SK-N-SH (cell line): ENCODE measurements at places on chromosomes 6 and 20.

DNA sequence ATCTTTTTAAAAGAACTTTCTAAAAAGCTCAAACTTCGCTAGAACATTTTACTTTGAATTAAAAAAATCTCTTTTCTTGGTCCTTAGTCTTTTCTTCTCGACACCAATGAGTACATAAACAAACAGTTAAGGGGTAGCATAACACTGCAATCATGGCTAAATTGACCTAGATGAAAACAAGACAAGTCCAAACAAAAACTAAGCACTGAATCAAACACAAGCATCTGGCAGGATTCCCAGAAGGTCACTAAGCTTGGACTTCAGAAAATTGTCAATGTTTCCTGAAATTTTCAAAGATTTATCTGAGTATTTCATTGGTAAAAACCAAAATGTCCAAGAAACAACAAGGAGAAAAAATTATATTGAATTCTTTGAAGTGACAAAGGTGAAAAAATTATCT is 5.0 kb downstream of the COL21A1 start:
- DNase-seq: no peak

GRCh38 chr20:58646257-58646656 is 4.8 kb upstream of the STX16 start:
- no peak for DNase-seq

GRCh38 chr6:127486934-127487333 is 27.7 kb upstream of the KIAA0408 start:
- no peak for DNase-seq

- DNase-seq: no peak
Observed at GRCh38 chr6:85237478-85237877, 212.4 kb upstream of the NT5E start.

- no peak for DNase-seq
Observed at GRCh38 chr6:116866281-116866871, 10.7 kb upstream of the RFX6 start.

GRCh38 chr20:48741669-48742068 is 86.1 kb downstream of the PREX1 start:
- no peak for DNase-seq

DNA sequence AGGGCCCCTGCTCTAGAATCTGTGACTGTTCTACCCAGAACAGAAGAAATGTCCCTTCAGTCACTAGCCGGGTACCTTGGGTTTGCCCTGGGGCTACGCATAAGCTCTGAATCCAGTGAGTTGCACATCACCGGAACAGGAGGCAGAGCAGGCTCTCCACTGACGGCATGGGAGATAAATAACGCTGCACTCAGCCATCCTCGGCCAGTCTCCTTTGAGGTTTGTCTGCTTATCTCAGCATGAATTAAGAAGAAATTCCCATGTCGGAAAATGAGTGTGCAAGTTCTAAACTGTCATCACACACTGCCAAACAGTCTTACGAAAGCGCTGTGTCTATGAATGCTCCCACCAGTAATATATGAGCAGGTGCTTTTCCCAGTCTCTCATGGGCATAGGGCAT is 90.8 kb downstream of the FAM50B start:
- DNase-seq: no peak

DNA sequence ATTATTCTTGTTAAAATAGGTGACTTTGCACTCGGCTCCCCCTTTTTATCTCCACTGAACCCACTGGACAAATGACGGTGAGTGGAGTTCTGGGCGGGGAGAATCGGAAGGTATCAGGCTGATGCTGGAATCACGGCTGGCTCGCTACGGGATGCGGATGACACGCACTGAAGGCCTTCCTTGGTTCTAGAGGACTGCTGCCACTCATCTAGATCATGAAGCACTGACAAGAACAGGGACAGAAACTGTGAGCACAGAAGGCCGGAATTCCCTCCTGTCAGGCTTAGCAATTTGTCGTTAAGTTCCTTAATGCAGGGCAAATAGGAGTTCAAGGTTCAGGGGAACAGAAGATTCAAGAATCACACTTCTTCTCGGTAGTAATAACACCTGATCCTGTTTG is 89.9 kb upstream of the MPC1 start:
- no peak for DNase-seq

GRCh38 chr6:137415127-137415833 is 78.9 kb downstream of the OLIG3 start:
- DNase-seq: peak; percentile 12

DNA sequence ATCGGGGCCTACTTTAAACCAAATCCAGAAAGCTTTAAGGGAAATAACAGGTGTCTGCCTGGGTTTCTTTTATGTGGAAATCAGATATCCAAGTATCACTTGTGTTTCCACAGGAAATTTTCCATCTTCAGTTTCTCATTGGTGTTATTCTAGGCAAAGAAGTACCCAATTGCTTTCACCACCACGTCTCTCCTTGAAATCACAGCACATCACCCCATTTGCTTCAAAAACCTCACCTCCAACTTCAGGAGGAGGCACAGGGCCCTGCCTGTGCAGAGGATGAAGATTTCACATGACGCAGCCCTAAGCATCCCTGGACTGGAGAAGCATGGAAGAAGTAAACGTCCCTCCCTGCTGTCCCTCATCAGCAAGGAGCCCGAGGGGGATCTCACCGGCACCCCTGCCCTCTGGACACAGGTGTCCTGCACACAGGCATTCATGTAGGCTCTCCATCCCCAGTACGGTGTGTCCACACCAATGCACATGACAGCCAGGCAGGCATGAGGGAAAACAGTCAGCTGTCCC is 182.3 kb downstream of the TBXT start:
- DNase-seq: no peak

DNA sequence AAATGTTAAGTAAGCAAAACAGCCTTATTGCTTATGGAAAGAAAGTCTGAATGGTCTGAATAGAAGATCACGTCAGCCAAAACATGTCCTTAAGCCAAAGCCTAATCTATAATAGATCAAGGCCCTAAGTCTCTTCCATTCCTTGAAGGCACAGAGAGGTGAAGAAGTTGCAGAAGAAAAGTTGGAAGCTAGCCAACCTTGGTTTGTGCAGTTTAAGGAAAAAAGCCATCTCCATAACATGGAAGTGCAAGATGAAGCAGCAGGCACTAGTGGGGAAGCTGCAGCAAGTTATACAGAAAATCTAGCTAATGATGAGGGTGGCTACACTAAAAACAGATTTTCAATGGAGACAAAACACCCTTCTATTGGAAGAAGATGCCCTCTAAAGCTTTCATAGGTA is 29.1 kb downstream of the LRRN4 start:
- DNase-seq: no peak

DNA sequence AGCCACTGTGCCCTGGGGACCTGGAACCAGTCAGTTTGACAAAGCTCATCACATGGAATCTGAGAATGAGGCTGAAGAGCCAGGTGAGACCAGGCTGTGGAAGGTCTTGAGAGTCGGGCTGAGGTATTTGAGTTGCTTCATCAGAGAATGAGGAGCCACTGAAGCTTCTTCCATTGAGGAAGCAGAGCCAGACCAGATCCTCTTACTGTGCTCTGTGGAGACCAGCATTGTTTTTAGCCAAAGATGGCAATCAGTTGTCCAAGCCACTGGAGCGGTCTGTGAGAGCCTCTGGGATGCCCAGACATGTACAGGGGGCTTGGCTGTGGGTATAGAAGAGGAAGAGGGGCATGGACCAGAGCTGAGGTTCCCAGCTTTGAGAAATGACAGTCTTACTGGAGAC is 6.1 kb upstream of the EPB41L1 start:
- DNase-seq: no peak

GRCh38 chr6:153106021-153106420 is 25.1 kb downstream of the RGS17 start:
- DNase-seq: no peak

DNA sequence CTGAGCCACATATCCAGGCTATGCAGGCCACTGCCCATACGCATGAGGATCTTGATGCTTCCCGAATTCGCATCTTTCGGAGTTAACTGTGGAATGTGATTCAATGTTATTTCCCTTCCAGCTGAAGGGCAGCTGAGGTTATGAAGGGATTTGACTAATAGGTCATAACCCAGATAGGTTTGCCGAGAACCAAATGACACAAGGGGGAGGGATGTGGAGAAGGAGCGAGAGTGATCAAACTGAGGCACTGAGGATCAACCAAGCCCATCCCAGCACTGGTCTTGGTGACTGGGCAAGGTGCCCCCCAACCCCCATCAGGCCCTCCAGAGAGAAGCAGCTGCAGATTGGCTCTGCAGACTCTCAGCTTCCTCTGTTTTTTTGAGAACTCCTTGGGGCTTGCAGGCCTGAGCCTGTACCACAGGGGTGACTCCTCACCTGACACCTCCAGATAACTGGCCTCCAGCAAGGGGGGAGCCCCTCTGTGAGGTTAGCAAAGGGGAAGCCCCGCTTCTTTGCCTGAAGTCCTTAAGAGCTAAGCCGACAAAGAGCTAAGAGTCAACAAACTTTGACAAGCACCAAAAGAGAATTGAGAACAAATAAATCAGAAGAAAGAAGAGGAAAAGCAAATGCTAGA is 185.9 kb downstream of the PDE7B start:
- DNase-seq: no peak

DNA sequence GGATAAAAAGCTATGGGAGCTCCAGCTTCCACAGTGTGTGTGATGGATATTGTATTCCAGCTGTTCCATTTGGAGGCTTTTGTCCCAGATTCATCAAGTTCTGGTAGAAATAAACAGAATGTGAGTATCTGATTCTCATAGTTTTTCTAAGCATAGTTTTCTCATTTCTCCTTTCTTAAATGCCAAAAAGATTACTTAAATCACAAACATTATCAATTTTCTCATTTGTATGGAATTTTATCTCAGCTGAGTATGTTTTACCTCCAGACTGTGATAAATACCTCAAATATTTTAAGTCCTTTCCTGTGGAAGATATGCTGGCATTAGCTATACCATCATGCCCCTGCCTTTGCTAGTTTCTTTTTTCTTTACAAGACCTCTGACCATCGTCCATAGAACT is 767.3 kb downstream of the TFAP2A start:
- DNase-seq: no peak

- DNase-seq: no peak
Observed at GRCh38 chr6:113433335-113433991, 423.7 kb upstream of the MARCKS start.

DNA sequence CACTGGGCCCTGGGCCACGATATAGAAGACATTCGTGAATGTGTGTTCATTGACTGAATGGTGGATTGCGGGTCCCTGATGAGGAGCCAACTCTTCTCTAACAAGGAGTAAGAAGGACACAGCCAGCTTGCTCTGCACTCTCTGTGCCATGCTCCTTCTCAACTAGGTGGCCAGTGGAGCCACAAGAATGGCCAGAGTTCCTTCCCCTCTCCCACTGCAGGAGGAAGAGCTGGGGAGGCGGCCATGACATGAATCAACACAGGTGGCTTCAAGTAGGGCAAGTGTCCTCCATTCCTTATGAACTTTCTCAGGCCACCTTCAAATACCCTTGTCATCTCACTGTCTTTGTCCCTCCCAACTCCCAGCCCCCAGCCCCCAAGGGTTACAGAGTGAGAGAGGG is 305.7 kb downstream of the KIF16B start:
- DNase-seq: no peak

GRCh38 chr6:25788305-25788922 is 33.9 kb downstream of the SLC17A4 start:
- DNase-seq: peak; percentile 5

- no peak for DNase-seq
Observed at GRCh38 chr6:128275681-128276080, 244.7 kb downstream of the PTPRK start.

GRCh38 chr20:36307412-36308325 is 1.5 kb downstream of the DLGAP4 start:
- DNase-seq: peak; percentile 53

DNA sequence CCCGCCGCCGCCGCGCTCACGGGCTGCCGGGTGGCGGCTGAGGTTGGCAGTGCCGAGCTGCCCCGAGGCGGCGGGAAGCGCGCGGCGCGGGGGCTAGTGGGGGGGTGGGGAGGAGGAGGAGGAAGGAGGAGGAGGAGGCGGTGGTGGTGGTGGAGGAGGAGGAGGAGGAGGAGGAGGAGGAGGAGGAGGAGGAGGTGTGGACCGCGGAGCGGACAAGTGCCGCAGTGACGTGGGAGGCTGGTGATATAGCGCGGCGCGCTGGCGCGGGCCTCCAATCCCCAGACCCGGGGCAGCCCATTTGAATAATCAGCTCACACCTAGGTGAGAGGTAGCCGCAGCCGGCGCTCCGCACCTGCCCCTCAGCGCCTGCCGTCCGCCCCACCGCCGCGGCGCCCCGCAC is at the start of gene FOXA2:
Gene FOXA2, minus strand, starts transcription at position 51 of the 400 bp plus-strand sequence. CDS start 294 bp downstream, outside the sequence.
- no peak for DNase-seq

DNA sequence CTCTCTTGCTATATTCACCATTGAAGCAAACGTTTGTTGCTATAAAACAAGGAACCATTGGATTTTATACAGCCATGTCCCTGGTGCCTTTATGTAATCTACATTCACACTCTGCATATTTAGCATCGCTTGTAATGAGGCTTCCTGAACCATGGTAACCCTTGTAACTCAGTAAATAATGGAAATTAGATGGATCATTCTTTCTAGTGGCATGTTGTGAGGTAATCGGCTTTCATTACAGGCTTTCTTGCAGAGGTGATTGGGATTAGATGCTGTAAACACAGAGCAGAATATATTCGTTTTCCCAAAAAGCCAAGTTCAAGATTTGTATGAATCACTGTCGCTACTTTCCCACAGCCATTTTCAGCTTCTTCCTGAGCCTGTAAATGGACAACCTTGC is 36.1 kb downstream of the SMPDL3A start:
- DNase-seq: no peak

DNA sequence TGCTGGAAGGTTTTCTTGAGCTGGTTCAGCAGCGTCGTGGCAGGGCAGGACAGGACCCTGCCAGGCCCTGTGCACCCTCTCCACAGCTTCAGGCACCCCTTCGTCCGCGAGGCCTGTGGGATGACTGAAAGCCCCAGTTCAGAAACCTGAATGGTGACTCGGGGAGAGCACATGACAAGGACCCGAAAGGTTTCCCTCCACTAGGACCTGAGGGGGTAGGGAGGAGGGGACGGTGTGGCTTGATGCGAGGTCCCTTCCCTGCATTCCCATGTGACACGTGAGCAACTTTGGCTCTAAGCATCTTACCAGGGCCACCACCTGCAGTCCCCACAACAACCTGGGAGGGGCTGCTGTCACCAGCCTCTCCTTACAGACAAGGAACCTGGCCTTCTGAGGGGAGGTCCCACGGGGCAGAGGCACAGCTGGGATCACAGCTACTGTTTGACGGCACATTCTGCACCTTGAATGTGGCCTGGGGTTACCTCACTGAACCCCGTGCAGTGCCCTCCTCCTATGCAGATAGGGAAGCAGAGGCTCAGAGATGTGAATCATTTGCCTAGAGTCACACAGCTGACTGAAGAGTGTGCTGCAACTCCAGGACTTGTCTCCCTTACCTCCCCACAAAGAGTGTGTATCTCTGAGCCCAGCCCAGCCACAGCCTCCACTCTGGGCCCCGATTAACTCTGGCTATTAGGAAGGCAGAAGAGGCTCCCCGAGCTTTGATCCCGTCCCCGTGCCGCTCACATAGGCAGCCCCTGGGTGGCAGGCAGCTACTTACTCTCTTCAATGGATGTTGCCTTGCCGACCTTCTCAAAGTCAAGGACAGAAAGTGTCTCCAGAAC is 84.6 kb downstream of the PTPN1 start:
- DNase-seq: no peak

- no peak for DNase-seq
Observed at GRCh38 chr20:21225215-21225947, 77.8 kb upstream of the XRN2 start.
